ENCODE measurements at places on chromosomes 3 and 15.

DNA sequence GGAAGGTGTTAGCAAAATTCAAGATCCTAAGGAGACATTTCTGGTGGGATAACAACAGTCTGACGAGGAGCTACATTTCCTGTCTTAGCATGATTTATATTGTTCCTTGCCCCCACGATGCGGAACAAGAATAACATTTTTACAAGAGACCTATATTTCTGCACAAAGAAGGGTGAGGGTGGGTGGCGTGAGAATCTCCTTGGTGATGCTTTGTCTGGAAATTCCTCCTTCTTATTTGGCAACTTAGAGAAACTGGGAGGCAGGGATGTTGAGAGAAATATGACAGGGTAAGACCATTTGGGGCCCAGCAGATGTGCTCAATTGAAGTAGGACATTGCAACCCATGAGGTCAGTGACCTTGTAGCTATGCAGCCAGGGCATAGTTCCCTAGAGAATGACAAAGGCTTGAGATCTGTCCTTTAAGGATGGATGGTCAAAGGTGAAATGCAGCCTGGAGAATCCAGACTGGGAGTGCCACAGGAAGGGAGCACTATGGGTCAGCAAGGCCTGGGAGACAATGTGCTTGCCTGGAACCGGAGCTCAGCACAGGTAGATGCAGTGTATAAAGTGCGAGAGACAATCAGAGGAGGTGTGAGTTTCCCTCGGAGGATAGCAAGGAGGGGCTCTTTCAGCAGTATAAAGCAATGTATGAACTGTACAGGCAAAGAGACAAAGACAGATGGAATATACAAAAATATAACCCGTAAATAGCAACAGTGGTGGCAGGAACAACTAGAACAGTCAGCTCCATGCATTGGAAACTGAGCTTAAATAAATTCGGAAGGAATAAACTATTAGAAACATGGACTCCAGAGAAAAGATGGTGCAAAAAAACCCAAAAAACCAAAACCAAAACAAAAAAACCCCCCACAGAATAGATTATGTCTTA lies 317.6 kb upstream of the TBL1XR1 start:
- no peak for DNase-seq

DNA sequence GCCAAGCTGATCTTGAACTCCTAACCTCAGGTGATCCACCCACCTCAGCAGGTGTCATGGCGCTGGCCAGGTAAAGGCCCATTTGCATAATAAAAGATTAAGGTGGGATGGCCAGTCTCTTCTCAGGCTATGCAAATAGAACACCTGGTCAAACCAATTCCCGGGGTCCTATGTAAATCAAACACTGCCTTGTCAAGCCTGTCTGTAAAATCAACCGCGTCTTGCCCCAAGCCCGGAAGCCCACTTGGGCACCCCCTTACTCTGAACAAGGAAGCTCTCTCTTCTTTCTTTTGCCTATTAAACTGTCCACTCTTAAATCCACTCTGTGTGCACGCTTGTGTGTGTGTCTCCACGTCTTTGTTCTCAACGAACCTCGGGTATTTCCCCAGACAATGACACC lies 13.0 kb upstream of the POC1A start:
- DNase-seq: no peak

DNA sequence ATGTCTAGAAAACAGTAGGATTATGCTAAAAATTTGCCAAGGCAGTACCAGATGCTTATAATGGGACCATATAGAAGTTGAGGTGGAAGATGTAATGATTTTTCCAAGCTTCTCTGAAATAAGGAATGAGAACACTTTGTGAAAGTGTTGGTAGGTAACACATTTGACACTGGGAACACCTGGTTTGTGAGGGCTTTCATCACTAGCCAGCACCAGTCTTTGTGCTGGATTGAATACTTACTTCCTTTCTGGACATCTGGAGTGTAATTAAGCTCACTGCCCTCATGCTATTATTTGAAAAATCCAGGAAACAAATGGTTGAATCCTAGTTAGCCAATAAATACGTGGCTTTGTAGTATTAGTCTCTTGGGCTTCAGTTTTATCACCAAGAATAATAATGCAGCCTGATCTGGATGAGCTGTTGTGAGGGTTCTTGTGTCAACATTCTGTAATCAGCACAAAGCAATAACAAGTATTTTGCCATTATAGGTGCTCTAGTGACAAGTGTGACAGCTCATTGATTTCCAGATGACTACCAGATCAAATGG lies 12.9 kb downstream of the CCDC80 start:
- DNase-seq: no peak

GRCh38 chr3:193346259-193346658 lies 32.3 kb downstream of the ATP13A5 start:
- no peak for DNase-seq

- no peak for DNase-seq
These were observed 142.8 kb upstream of the STT3B start for GRCh38 chr3:31389939-31390338.

- no peak for DNase-seq
These were observed 222.1 kb downstream of the FAM43A start for GRCh38 chr3:194907811-194908210.

- no peak for DNase-seq
These were observed 22.3 kb upstream of the LMOD3 start for GRCh38 chr3:69144631-69145245.

DNA sequence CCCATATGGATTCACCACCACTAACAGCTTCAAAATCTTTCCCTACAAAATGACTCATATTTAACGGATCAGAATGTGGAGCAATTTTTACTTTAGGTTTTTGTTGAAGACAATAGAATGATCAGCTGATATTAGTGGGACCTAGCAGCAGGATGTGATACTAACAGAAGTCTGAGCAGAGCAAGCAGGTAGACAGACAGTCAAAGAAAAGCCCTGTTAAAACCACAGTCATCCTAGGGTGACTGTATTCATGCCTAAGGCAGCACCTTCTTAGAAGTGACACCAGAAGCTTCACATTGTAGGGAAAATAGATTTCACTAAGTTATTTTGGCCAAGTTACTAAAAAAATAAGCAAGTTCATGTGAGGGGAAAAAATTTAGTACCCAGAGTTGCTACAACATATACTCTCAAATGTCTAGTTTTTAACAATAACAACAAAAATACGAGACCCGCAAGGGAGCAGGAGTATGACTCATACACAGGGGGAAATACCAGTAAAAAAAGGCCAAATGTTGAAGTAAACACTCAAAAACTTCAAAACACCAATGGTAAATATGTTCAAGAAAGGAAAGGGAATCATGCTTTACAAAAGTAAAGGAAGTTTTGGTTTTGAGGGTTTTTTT lies 590.9 kb downstream of the EPHA3 start:
- DNase-seq: no peak

DNA sequence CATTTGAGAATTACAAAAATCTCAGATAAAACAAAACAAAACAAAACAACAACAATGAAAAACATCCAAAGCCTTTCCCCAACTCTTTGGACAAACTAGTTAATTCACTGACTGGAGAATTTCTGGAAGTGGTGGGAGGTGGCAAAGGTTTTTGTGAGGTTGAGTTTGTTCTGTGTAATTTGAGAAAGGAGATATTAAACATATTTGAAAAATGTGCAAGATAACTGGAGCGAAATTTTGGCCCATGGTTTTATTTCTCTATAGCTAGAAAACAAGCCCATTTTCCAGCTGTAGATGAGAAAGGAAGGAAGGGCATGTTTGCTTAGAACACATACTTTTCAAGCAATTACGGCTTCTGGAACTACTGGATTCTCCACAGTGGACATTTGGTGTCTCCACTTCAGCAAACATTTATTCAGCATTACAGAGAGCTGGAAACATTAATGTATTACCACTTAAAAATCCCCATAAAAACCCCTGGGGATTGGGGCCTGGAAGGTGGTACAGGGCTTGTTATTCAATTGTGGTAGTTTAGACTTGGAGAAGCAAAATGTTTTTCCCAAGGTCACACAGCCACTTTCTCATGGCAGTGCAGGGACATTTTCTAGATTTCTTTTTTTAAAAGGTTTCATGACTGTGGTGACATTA lies 135.8 kb downstream of the THSD4 start:
- DNase-seq: no peak

DNA sequence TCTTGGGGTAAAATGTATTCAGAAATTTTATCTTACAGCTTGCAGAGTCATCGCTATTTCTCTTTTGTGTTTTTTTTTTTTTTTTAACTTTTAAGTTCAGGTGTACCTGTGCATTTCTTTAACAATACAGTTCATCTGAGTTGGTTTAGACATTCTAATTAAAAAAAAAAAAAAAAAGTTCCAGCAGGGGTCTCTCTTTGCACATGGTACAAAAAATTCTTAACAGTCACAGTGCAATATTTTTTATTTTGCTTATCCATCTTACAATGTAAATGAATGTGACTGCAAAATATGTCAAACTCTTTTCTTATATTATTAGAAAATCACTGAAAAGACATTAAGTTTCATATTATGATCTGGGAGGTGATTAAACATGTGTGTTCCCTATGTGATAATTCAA lies 47.5 kb upstream of the SLC9A9 start:
- DNase-seq: peak; percentile 2

GRCh38 chr15:92819278-92820235 lies 80.6 kb upstream of the CHD2 start:
- DNase-seq: no peak

DNA sequence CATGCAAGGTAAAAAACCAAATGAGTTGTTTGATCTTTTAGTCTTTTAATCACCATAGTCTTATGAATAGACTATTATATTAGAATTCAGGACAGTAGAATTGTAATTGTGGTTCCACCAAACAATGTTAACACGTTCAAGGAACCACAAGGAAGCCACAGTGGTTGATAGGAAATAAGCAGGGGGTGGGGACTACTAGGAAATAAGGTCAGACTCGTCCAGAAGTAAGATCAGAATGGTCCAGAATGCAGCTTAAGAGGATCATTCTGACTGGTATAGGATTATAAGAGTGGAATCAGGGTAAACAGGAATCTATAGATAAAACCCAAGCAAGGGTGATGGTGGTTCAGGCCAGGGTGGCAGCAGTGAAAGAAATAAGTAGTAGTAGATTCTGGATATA lies 7.5 kb downstream of the MYNN start:
- no peak for DNase-seq

DNA sequence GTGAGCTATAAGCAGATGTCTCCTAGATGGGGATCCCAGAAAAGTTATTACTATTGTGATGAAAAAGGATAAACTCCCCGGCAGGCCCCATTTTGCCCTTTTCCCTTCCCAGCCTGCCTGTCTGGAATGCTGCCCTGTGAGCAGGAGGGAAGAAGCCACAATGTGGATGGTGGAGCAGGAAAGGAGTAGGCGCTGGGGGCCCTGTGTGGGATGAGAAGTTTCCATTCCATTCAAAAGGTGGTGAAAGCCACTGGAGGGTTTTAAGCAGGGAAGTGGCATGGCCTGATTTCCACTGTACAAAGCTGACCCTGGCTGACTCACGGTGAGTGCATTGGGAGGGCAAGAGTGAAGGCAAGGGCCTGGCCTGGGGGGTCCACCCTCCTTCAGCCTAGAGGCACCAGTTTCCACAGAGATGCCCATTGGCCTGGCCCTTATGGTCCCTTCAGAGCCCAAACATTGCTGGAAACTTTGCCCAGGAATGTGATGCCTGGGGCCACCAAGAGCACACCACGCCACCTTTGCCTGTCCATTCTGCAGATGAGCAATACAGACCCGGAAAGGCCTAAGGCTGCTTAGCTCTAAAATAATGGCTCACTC lies 206.9 kb downstream of the RPLP1 start:
- DNase-seq: no peak

DNA sequence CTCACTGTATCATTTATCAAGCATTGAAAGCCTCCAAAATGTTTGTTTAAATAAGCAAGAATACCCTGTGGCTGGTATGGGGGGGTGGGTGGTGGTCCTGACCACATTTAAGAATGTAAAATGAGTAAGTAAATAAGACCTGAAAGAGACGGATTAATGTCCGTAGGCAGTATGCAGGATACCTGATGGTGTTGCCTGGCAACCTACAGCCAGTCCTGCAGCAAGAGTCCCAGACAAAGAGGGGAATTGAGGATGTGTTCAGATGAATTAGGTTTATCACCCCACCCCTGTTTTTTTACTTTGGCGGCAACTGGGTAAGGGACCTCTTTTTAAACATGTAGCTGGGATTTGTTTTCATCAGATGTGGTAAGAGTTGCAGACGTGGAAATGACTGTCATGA lies 99.8 kb upstream of the BFSP2 start:
- DNase-seq: no peak

All from IMR-90 (cell line).